ENCODE measurements at places on chromosomes 12 and 14. TPM values are rescaled to one million over a fixed set of nuclear protein-coding genes. Genes with fewer than 3 reads are reported as not detected.
A peak's percentile ranks its signal among the peaks of the same experiment; 100 is the strongest.

- no peak overlapping the region for H3K4me3 ChIP-seq
- H3K36me3 ChIP-seq, result no peaks in the 10 kb centered on the region
- H3K4me1 ChIP-seq, result no peaks in the 10 kb centered on the region
- H3K27me3 ChIP-seq, result no peaks in the 10 kb centered on the region
- no peak overlapping the region for H3K27ac ChIP-seq
- no peak for DNase-seq
Observed at GRCh38 chr14:77914073-77914721, 114.3 kb downstream of the ADCK1 start.

OASL gene
- total RNA-seq, result 1.7 TPM

ARF3 gene
- total RNA-seq, result 205 TPM

- no peak for DNase-seq
- H3K27me3 ChIP-seq, result peaks cover 16% of the 10 kb centered on the region
- no peaks in the 10 kb centered on the region for H3K36me3 ChIP-seq
- no peak overlapping the region for H3K27ac ChIP-seq
- H3K4me1 ChIP-seq, result no peaks in the 10 kb centered on the region
Observed at GRCh38 chr12:128830505-128830893, 6.7 kb upstream of the SLC15A4 start.

GRCh38 chr14:95480887-95481226 is 35.6 kb downstream of the SYNE3 start:
- no peak overlapping the region for H3K4me3 ChIP-seq
- no peak overlapping the region for H3K27ac ChIP-seq
- no peak for DNase-seq
- no peaks in the 10 kb centered on the region for H3K36me3 ChIP-seq
- peaks cover 54% of the 10 kb centered on the region for H3K4me1 ChIP-seq
- H3K27me3 ChIP-seq, result no peaks in the 10 kb centered on the region

GRCh38 chr14:75268633-75269550 is 9.7 kb upstream of the FOS start:
- H3K4me1 ChIP-seq, result peaks cover 26% of the 10 kb centered on the region
- DNase-seq, result peak; percentile 55
- H3K27ac ChIP-seq, result no peak overlapping the region
- no peak overlapping the region for H3K4me3 ChIP-seq

DNA sequence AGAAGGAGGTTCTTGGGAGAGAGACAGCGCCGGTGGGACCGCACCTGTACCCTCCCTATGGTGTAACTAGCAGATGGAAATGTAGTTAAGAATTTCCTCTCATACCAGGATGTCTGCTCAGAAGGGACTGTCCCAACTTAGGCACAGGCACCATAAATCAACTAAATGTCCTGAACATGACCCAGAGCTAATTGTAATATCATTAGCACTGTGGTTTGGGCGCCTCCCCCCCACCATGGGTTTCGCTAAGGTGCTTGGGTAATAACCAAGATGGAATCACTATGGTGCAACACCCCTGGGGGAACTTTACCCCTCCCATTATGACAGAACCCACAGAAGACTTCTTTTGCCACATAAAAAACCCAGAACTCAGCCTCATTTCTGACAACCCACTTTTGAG is 15.9 kb downstream of the ZNF641 start:
- no peak for DNase-seq
- H3K4me3 ChIP-seq, result no peak overlapping the region
- H3K4me1 ChIP-seq, result peaks cover 6% of the 10 kb centered on the region
- H3K27ac ChIP-seq, result no peak overlapping the region

DNA sequence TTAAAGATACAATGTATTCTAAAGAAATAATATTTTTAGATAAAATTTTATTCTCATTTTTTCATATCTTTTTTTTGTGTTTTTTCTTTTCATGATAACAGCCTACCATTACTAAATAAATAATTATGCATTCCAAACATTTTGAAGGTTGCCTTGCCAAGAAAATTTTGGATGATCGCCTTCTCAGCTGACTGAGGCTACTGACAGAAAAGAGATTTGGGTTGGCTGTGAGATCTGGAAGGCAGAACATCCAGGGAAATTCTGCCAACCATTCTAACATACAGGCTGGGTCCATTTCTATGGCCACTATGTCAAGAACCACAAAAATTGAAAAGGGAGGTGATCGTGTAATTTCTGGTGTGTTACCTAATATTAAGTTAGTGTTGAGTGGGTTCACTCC is 48.1 kb downstream of the GALNT8 start:
- no peaks in the 10 kb centered on the region for H3K4me1 ChIP-seq
- peaks cover 87% of the 10 kb centered on the region for H3K27me3 ChIP-seq
- no peak overlapping the region for H3K4me3 ChIP-seq

- H3K36me3 ChIP-seq, result peaks cover 5% of the 10 kb centered on the region
- H3K4me3 ChIP-seq, result no peak overlapping the region
- peaks cover 14% of the 10 kb centered on the region for H3K4me1 ChIP-seq
Observed at GRCh38 chr14:71361874-71362273, 454.6 kb downstream of the PCNX1 start.

GRCh38 chr12:49098035-49098451 is 3.4 kb upstream of the DHH start:
- H3K27me3 ChIP-seq, result peaks cover 16% of the 10 kb centered on the region
- H3K4me1 ChIP-seq, result 0 out of 2 replicates have a peak, but pooled peaks cover 4% of the 10 kb centered on the region
- no peak overlapping the region for H3K27ac ChIP-seq
- peaks cover under 1% of the 10 kb centered on the region for H3K36me3 ChIP-seq
- no peak overlapping the region for H3K4me3 ChIP-seq

- H3K4me1 ChIP-seq, result no peaks in the 10 kb centered on the region
- H3K27me3 ChIP-seq, result no peaks in the 10 kb centered on the region
- H3K4me3 ChIP-seq, result no peak overlapping the region
- no peaks in the 10 kb centered on the region for H3K36me3 ChIP-seq
- no peak overlapping the region for H3K27ac ChIP-seq
- DNase-seq, result no peak
Observed at GRCh38 chr14:63904724-63905123, 51.9 kb downstream of the SYNE2 start.

FBLN5 gene
- not detected for total RNA-seq

GRCh38 chr14:52011523-52011922 is 22.2 kb downstream of the RTRAF start:
- H3K4me3 ChIP-seq, result no peak overlapping the region
- no peak overlapping the region for H3K27ac ChIP-seq
- peaks cover 33% of the 10 kb centered on the region for H3K36me3 ChIP-seq
- no peaks in the 10 kb centered on the region for H3K4me1 ChIP-seq
- no peaks in the 10 kb centered on the region for H3K27me3 ChIP-seq

ISM2 gene
- 0.20 TPM for total RNA-seq

GRCh38 chr14:85531587-85532373 is 1.8 kb downstream of the FLRT2 start:
- H3K4me3 ChIP-seq, result no peak overlapping the region
- peaks cover 32% of the 10 kb centered on the region for H3K27me3 ChIP-seq
- H3K27ac ChIP-seq, result no peak overlapping the region
- no peaks in the 10 kb centered on the region for H3K36me3 ChIP-seq
- H3K4me1 ChIP-seq, result no peaks in the 10 kb centered on the region

DNA sequence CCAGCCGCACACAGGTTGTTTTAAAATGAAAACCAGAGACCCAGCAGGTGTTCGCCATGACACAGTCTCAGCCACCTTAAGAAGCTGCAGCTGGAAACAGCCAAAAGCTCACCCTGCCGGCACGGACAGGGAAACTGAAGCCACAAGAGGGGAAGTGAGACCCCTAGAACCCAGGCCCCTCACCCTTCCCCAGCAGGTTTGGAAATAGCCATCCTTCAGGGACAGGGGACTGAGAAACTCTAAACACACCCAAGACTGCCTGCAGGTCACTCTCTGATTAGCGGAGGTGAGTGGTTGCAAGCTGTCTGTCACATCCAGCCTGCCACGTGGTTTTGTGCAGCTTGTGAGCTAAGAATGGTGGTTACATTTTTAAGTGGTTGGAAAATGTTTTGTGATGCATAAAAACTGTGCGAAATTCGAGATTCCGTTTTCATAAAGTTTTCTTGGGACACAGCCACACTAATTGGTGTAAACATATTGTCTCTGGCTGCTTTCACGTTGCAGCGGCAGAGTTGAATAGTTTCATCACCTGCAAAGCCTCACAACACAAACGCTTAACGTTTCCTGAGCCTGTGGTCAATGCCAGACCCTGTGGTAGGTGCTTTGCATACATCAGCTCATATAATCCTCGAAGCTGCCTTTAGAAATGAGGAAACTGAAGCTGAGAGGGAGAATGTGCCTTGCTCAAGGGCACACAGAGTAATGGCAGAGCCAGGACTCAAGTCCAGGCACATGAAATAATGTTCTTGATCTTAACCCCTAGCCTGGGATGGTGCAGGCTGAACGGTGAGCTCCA is 1.7 kb upstream of the SELPLG start:
- no peaks in the 10 kb centered on the region for H3K27me3 ChIP-seq
- no peak overlapping the region for H3K4me3 ChIP-seq
- no peak overlapping the region for H3K27ac ChIP-seq
- no peak for DNase-seq

DNA sequence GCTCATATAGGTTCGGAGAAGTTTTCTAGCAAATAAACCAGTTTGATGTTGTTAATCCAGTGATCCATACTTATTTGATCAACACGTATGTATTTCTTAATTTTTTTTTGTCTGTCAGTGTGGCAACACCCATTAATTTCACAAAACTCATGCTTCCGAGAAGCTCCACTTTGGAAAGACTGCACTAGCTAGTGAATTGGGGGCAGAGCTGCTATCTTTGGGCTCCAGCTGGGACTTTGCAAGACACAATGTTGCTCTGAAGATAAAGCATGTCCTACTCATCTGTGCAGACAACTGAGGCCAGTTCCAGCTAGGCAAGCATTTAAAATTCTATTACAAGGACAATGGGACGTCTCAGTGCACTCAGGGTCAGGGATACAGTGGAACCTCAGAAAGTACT is 298.4 kb downstream of the NUAK1 start:
- H3K4me1 ChIP-seq, result no peaks in the 10 kb centered on the region
- H3K27me3 ChIP-seq, result no peaks in the 10 kb centered on the region

CCDC196 gene
- not detected for total RNA-seq

DNA sequence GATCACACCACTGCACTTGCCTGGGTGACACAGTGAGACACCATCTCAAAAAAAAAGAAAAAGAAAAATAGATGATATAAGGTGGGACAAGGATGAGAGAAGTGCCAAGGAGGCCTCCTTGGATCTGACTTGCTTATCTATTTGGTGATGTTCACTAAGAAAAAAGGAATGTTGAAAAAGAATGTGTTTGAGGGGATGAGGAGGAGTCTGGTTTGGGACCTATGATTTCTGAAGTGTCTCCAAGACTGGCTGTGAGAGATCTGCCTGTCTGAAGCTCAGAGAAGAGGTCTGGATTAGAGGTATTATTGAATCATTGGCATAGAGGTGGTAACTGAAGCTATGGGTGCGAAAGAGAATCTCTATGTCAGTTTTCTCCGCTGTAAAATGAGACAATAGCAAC is 42.8 kb downstream of the BCAT1 start:
- H3K27me3 ChIP-seq, result no peaks in the 10 kb centered on the region
- H3K4me1 ChIP-seq, result peaks cover 6% of the 10 kb centered on the region
- no peak overlapping the region for H3K27ac ChIP-seq
- H3K36me3 ChIP-seq, result no peaks in the 10 kb centered on the region

KERA gene
- total RNA-seq, result not detected

DIP2B gene
- 29.0 TPM for total RNA-seq

DNA sequence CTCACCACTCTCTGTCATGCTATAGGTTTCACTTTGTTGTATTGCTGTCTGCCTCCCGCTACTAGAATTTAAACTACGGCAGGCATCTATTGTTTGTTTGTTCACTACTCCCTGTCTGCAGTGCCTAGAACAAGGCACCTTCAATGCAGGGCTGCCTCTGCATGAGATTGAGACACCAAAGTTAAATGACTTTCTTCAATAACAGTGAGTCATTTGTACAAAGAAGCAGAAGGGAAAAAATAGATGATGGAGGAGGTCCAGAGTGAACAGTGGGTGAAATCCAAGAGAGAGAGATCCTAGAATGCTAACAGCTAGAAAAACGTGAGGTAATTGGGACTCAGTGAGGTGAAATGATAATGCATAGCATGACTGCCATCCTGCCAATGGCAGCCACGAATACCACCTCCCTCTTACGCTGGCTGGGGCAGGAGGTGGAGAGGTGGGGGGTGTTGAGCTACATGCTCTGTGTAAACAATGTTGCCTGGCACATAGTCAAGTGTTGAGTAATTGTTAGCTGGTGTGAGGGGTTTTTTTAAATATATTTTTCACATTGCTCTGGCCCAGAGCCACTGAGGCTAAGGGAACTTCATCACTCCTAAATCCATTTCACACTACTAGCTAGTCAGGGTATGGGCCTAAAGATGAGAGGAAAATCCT is 367.6 kb downstream of the RPS29 start:
- H3K27ac ChIP-seq, result no peak overlapping the region
- no peaks in the 10 kb centered on the region for H3K36me3 ChIP-seq
- H3K4me3 ChIP-seq, result no peak overlapping the region

- no peaks in the 10 kb centered on the region for H3K27me3 ChIP-seq
- H3K27ac ChIP-seq, result no peak overlapping the region
- no peak for DNase-seq
- H3K36me3 ChIP-seq, result no peaks in the 10 kb centered on the region
- H3K4me1 ChIP-seq, result no peaks in the 10 kb centered on the region
Observed at GRCh38 chr12:19107750-19108149, 21.8 kb upstream of the PLEKHA5 start.

GRCh38 chr12:96520767-96521166 is 31.4 kb downstream of the CFAP54 start:
- H3K36me3 ChIP-seq, result no peaks in the 10 kb centered on the region
- DNase-seq, result no peak
- no peak overlapping the region for H3K27ac ChIP-seq
- H3K4me1 ChIP-seq, result peaks cover 5% of the 10 kb centered on the region
- no peaks in the 10 kb centered on the region for H3K27me3 ChIP-seq

GRCh38 chr12:104610513-104611235 is 153.9 kb downstream of the CHST11 start:
- no peak overlapping the region for H3K4me3 ChIP-seq
- no peak overlapping the region for H3K27ac ChIP-seq
- no peaks in the 10 kb centered on the region for H3K27me3 ChIP-seq
- H3K36me3 ChIP-seq, result peaks cover 9% of the 10 kb centered on the region
- DNase-seq, result no peak

DNA sequence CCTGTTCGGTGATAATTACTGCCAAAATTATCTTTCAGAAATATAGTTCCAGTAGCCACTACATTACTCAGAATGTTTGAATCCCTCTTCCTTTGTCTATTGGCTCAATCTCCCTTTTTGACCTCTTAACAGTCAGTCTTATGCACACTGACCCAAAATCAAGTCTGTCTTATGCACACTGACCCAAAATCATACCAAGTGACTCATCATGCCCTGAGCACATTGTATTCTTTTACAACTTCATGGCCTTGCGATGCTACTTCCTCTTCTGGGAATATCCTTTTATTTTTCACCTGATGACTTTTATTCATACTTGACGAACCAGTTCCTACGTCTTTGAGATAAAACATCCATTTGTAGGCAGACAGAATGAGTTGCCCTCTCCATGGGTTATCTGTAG is 182.3 kb downstream of the NPAS3 start:
- no peaks in the 10 kb centered on the region for H3K27me3 ChIP-seq
- no peaks in the 10 kb centered on the region for H3K36me3 ChIP-seq
- no peak overlapping the region for H3K27ac ChIP-seq
- DNase-seq, result no peak
- no peak overlapping the region for H3K4me3 ChIP-seq

BMAL2 gene
- total RNA-seq, result 56.7 TPM

Data from PC-9 (cell line).